DMS53 (cell line): ENCODE measurements at places on chromosomes 12 and 14.

GRCh38 chr12:97760601-97761000, 298.0 kb downstream of the RMST start:
- DNase-seq: no peak

- DNase-seq: peak; percentile 91
Observed at GRCh38 chr12:32533971-32534590, 134.7 kb downstream of the FGD4 start.

- DNase-seq: no peak
Observed at GRCh38 chr12:102356690-102357089, 123.7 kb downstream of the IGF1 start.

GRCh38 chr14:101068313-101069227, 165.0 kb upstream of the RTL1 start:
- no peak for DNase-seq

DNA sequence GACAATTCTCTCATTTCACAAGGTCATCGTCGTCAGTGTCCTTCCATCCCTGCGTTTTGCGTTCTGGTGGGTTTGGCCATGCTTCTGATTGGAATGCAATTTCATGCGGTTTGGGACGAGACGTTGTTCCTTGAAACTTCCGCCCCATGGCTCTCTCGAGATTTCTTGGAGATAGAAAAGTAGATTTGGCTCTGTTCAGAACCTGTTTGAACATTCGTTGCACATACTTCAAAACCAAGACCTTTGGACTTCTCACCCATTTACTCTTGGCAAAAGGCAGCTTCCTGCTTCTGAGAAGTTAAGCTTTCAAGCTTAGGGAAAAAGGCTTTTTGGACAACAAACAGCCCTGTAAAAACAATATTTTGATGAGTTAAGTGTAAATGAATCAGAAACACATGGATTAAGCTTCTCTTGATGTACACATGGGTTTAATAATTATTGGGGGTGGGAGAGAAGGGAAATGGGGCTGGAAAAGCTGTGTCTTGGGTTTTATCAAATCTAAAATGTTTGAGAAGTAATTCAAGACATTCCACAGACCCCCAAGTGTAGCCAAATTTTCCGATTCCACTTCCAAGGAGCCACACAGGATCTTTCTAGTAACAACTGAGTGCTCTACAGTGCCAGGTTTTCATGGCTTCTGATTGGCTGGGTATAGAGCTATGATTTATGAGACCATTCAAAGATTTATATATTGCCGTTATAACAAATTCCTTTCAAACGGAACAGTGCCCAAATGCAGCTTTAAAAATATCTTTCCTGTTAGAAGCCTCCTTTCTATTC, 467.2 kb downstream of the MED13L start:
- DNase-seq: no peak

DNA sequence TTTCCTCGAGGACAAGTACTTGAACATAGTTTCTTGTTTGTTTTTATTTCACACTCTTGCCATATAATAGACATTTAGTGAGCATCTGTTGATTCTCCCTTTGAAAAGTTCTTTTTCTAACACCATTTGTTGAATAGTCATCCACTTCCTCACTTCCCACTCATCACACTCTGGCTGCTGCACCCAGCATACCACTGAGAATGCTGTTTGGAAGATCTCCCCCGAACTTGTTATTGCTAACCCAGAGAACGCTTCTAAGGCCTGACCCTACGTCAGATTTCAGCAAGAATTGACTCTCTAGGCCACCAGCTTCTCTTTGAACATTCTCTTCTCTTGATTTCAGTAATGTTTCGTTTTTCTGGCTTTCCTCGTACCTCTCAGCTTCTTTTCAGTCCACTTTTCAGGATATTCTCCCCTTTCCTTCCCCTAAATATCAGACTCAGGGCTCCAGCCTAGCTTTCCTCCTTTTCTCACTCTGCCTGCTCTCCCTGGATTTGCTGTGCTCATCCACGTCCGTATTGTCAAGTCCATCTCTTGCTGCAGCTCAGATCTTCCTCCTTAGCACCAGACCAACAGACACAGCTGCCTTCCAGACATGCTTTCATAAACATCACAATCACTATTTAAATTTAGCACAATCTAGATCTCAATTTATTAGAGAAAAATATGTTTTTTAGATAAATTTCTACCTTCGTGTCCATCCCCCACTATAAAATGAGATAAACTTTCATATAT, 94.0 kb upstream of the SLC38A4 start:
- DNase-seq: no peak

DNA sequence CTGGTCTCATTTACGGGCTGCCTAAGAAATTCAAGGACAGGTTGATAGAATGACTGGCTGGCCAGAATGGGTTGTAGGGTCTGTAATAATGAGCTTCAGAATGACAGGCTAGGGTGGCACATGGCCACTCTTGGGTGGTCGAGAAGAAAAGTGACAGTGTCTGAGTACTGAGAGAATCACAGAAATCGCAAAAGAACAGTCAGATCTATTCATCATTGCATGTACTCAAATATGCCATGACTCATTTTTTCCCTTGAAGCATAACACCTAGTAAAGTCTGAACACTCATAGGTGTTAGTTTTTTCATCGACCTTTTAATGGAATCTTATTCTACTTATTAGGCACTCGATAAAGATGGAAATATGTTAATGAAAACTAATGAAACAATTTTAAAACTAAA, 37.8 kb upstream of the SEL1L start:
- peak; percentile 11 for DNase-seq

- peak; percentile 96 for DNase-seq
Observed at GRCh38 chr12:110345176-110345661, 58.3 kb downstream of the ANAPC7 start.

DNA sequence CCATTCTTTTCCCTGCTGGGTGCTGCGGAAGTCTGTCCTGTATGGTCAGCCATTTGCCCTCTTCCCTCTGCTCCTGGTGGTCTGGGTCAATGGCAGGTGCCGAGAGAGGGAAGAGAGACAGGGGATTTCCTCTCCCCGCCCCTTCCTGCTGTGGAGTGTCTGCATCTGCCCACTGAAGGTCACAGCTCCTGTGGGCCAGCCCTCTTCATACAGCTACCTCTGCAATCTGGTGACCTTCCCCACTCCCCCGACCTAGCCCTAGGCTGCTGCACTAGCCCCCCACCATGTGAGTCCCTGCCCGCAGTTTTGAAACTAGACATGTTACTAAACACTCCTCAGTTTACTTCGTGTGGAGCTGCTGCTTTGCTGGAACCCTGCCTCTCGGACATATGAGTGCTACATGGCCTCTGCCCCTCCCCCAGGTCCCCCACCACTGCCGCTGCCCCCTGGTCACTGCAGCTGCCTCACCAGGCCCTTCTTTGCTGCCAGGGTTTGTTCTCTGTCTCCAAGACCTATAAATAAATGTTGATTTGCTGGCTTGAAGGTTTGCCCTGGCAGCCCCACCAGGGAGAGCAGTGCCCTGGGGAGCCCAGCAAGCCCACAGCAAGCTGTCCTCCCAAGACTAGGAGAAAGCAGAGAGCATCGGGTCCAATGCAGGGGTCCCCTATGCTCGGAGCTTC, 102.9 kb downstream of the DPF3 start:
- DNase-seq: no peak

DNA sequence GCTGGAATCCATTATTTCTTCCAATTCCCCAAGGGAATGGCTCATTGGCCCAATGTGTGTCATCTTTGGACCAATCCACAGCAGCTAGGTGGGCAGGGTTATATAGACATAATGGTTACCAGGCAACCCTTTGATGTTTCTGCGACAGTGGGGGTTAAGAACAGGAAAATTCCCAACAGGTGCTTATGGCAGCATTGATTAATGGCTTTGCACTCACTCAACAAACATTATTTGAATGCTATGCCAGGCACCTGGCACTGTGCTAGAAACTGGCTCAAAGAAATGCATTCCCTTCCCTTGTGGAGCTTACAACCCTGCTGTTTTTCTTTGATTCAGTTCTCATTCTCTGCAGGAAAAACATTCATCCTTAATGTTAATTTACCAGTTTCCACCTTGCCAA, 1221.0 kb downstream of the AACS start:
- no peak for DNase-seq

DNA sequence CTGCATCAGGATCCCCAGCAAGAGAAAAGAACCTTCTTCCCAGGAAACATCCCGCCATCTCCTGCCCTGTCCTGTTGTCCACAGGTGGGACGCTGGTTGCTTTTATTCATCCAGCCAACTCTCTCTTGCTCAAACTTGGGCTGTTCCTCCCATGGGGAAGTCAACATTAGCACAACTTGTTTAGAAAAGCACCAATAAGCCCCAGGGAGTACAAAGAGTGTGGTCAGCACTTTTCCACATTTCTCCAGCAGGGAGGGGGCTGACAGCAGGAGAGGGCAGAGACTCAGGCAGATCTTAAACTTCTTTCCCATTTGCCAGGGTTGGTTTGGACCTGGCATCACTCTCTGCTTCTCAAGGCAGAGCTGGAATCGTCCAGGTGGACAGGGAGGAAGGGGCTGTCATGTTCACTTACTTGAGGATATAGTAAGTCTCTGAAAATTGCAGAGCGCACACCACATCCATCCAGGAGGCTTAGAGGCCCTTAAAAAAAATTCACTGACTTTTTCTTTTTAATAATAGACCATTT, 74.9 kb downstream of the RBM19 start:
- DNase-seq: no peak

DNA sequence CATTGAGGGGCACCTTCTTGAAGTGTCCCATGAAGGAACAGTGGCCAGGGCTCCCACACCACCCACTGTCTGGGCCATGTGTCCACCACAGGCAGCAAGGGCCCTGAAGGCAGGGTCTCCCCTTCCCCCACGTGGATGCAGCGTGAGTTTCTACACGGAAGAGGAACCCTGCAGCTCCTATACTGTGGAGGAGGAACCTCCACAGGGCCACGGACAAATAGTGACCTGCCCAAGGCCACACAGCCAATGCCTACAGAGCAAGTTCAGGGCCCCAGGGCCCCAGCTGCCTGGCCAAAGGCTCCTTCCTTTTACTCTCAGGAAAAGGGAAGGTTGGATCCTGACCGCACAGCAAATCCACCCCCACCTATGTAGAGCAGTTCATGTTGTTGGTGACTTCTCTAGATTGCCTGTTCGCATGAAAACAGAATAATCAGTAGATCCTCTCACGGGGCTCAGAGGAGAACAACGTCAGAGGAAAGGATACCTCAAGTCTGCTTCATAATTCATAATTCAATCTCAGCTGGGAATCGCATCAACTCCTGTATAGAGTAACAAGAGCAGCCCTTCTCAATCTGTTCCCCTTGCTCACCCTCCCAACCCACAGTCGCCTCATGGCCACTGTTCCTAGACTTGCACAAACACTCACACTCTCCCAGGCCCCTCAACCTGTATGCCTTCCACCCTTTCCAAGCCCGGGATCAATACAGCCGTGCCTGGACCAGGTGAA, 11.1 kb upstream of the KRT73 start:
- no peak for DNase-seq
